AG04449 (cell line): ENCODE measurements at places on chromosomes 6 and 20.

DNA sequence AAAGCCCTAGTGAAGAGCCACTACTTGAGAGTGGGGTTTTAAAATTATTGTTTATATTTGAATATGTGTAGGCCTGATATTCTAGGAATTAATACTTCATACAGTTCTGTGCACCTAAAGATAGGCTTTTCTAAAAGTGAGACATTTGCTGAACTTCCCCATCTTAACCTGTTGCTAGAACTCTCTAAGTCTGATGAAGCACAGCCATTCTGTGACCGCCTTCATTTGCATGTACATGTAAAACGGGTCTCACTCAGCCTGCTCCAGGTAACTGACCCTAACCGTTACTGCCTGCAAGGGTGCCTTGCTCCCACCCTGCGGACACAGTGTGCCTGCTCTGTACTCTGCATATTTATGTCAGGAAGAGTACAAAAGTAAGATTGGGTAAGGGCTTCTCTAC is 44.3 kb upstream of the IRF4 start:
- DNase-seq = no peak

- no peak for DNase-seq
Observed at GRCh38 chr20:60765821-60766403, 486.1 kb upstream of the CDH4 start.

DNA sequence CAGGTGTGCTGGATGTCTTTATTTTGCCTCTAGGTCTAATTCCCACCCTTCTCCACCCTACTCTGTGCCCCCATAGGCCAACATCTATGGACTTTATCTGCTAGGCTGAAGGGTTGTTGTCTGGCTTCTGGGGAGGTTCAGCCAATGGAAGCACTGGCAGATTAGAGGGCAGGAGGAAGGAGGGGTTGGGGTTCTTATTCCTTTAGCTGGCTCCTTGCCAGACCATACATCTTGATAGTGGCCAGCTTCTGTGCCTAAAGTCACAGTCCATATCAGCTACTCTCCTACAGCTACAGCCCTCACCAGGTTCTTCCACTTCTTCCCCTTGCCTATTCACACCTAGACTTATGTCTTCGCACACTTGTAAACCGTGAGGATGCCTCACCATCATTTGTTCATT is 41.1 kb downstream of the ROS1 start:
- DNase-seq = no peak

DNA sequence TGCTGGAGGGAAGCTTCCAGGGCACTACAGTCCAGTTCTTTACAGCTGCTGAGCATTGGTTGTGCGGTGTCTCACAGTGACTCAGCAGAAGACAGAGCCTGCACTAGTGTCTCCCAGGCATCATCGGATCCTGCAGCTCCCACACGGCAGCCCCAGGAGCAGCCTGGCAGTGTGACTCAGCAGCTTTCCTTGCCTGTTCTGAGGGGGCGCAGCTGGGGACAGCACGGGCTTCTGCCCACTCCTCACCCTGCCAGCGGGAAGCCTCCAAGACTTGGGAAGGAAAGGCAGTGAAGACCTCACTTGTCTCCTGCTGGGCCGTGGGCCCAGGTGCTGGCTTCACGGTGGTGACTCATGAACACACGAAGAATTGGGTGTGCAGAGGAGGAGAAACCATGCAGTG is 165.4 kb downstream of the SYNDIG1 start:
- DNase-seq = peak; percentile 82

- DNase-seq = no peak
Observed at GRCh38 chr6:111185954-111186353, 98.7 kb downstream of the SLC16A10 start.

GRCh38 chr6:146999766-147000165 is 204.5 kb upstream of the STXBP5 start:
- no peak for DNase-seq

DNA sequence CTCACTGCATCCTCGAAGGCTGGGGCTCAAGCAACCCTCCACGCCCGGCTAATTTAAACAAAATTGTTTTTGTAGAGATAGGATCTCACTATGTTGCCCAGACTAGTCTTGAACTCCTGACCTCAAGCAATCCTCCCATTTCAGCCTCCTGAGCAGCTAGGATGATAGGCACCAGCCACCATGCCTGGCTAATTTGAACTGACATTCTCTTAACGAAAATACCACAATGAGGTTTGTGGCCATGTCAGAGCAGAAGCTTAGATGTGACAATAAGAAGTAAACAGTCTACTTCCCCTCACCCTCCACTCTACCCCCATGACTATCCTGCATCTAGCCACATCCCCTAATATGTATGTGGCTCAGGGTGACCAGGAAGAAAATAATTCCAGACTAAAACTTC is 74.8 kb upstream of the PLCB4 start:
- no peak for DNase-seq
